Right ventricle myocardium inferior (tissue), 1 donor: ENCODE measurements at places on chromosomes 3 and 15. TPM values are rescaled to one million over a fixed set of nuclear protein-coding genes. Genes with fewer than 3 reads are reported as not detected.

SLC12A8 gene
- 0.19 TPM for total RNA-seq

- no peak for DNase-seq
Observed at GRCh38 chr15:71153823-71154524, 38.7 kb downstream of the THSD4 start.

DNA sequence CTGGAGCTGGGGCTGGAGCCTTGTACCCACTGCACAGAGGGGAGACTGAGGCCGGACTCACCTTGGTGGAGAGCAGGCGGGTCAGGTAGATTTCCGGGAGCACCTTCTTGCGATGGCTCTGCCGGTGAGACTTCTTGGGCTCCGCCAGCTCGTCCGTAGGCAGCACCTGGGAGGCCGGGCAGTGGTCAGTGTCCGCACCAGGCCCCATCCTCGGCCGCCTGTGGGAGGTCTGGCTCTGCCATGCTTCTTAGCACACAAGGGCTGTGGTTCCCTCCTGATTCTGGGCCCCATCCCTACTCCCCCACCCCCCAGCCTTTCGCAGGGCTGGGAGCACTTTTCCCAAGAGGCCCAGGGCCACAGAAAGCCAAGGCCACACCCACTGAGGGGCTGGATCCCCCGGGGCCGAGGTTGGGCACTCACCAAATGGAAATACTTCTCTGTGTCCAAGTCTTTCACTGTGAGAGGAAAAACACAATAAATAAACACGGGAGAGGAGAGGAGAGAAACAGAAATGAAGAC lies 17.4 kb downstream of the H1-8 start:
- DNase-seq, result no peak

C3orf20 gene
- total RNA-seq, result not detected

DNA sequence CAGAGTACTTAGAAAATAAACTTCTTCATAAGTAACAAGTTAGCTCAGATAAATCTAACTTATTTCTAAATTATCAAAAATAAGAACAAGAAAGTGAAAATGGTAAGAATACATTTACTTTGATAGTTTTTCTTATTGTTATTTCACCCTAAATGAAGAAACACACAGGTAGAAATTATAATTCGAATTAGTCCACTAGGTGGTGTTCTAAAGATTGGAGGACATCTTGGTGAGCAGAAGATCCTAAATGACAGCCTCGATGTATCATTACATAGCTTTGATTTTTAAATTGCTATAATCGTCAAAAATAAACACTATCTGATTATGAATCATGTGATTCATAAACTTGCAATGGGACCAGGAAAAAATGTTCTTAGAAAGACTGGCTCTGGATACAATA lies 280.8 kb upstream of the UBE2E2 start:
- DNase-seq, result no peak

- no peak for DNase-seq
Observed at GRCh38 chr15:97876281-97876675, 84.2 kb upstream of the ARRDC4 start.

ZNF660 gene
- 0.49 TPM for total RNA-seq

DNA sequence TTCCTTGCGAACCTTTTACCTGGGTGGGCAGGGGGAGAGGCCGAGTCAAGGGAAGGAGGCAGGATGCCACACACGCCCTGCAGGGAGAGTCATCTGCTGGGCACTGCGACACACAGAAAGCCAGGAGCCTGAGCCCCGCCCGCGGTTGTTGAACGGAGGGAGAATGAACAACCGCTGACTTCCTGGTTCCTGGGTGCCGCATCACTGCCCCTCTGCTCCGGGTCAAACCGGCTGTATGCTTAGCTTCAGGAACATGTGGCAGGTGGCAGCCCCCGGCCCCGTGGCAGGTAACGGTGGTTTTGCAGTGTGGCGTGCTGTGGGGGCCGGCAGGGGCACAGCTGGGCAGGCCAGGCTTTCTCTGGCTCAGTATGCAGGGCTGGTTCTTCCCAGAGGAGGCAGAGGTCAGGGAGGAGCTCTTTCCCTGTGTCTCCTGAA lies 33.4 kb downstream of the APBA2 start:
- no peak for DNase-seq

- DNase-seq, result no peak
Observed at GRCh38 chr3:48715174-48715800, 1.7 kb downstream of the IP6K2 start.

- DNase-seq, result no peak
Observed at GRCh38 chr3:177378168-177378567, 180.9 kb upstream of the TBL1XR1 start.

- no peak for DNase-seq
Observed at GRCh38 chr3:142269767-142270166, 44.4 kb upstream of the GK5 start.

- DNase-seq, result no peak
Observed at GRCh38 chr3:78725703-78726246, 1042.0 kb downstream of the ROBO1 start.

KAT2B gene
- total RNA-seq, result 118 TPM

ARGFX gene
- not detected for total RNA-seq

TRH gene
- total RNA-seq, result not detected

GRCh38 chr15:31248951-31249350 lies 77.7 kb upstream of the KLF13 start:
- no peak for DNase-seq

DNA sequence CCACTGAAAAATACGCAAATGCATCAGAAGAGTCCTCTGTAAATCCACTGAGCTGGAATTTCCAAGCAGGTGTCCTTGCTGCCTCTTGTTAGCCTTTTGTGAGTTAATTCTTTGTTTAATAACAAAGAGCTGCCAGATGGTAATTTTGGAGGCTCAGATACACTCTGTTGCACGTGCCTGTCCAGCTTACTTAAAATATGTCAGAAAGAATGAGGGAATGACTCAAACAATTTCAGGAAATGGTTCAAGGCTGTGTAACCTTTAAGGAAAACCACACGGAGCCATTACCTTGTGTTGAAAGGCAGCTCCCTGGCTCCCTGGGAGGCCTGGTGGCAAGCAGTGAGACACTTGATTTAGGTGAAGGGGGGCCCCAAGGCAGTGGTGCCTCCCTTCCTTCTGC lies 302.2 kb upstream of the CTDSPL start:
- DNase-seq, result no peak

NRG4 gene
- not detected for total RNA-seq

GRCh38 chr3:138089091-138089490 lies 26.3 kb downstream of the DZIP1L start:
- DNase-seq, result no peak

DNA sequence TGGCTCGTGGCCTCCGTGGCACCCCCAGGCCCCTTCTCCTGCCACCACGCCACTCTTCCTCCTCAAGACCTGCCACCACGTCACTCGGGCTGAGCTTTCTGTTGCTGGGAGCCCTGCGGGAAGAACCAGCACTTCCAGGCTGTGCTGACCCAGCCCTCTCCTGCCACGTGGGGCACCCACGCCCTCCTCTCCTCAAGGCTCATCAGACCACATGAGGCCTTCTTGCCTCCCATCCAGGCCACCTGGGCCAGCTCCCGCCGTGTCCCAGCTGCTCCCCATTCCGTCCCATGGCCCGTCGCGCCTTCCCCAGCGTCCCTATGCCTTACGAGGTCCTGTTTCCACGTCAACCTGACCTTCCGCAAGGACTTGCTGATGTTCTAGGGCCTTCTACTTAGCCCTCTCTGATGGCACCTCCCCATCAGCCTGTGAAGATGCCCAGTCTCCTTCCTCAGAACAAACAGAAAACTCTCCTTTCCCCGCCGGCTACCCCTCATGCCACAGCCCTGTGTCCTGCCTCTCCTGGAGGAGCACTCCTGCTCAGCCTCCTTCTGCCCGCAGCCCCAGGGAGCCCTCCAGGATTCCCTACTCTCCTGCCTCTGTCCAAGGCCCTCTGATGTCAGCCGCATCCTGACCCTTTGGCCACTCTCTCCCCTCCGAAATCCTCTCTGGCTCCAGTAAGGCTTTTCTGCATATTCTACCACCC lies 71.1 kb upstream of the BLM start:
- DNase-seq, result peak; percentile 32

GRCh38 chr3:47156396-47156795 lies 7.5 kb downstream of the SETD2 start:
- no peak for DNase-seq

CDV3 gene
- 146 TPM for total RNA-seq

DNA sequence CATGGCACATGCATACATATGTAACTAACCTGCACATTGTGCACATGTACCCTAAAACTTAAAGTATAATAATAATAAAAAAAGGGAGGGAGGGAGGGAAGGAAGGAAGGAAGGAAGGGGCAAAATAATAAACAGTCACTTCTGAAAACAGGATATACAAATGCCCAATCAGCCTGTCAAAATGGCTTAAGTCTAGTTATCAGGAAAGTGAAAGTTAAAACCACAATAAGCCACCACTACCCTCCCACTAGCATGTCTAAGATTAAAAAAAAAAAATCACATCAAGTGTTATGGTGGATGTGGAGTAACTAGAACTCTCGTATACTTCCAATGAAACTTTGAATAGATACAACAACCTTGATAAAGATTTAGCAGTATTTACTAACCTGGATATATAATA lies 145.6 kb upstream of the GMNC start:
- no peak for DNase-seq

- DNase-seq, result no peak
Observed at GRCh38 chr3:120349855-120350125, 636 bp upstream of the LRRC58 start.

KBTBD13 gene
- 8.4 TPM for total RNA-seq

IL17RD gene
- total RNA-seq, result 6.7 TPM

COPS2 gene
- total RNA-seq, result 77.0 TPM

GATM gene
- total RNA-seq, result 42.0 TPM

DNA sequence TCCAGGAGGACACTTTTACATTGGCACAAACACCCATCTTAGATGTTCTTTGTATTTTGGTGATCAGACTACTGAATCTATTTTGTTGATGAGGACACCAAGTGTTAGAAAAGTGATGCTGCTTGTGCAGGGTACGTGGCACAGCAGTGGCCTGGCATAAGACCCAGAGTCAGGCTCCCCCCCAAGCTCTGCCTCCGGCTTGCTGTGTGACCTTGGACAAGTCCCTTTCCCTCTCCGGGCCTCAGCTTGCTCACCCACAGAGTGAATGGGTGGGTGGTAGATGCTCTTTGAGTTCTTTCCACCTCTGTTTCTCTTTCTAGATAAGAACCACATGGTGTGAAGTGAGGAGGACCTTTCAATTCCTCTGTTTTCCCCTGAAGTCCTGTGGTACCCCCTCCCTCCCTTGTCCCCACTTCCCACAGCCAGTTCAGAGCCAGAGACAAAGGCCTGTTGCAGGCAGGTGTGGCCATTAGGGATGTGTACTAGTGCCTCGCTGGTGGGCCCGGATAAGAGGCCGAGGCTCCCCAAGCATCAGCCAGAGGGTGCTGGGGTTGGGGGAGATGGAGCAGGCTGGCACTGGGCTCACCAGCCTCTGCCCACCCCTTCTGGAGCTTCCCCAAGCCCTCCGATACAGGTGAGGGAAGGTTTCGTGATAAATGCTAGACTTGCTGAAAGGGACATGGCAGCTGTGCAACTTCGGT lies 43.6 kb downstream of the SMAD6 start:
- DNase-seq, result no peak
